Activated CD4-positive, alpha-beta T cell treated with anti-CD3 and anti-CD28 coated beads, Interleukin-2, amount 50 U/mL, for 4 hours (primary cell): ENCODE measurements at places on chromosomes 6 and 20.

GRCh38 chr20:9919271-9920014 lies 80.6 kb upstream of the PAK5 start:
- no peak for DNase-seq

DNA sequence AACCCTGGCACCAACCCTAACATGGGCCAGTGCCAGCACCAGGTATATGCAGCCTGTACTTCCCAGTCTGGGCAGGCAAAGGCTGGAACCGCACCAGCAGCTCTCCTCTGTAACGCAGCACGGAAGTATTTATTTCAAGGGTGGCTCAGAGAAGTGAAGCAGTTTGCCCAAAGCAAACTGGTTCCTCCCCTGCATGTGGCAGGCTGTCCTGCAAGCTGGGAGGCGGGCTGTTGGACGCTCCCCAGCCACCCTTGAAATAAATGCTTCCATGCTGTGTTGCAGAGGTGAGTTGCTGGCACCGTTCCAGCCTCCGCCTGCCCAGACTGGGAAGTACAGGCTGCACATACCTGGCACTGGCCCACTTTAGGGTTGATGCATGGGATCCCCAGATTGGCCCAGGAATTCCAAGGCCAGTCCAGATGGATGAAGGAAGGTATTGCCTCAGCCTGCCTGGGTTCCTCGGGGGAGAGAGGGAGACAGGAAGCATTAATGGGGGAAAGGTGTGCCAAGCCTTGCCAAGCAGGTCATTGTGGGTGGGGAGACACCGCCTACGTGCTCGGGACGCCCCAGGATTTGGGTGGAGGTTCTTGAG lies 49.8 kb downstream of the PPARD start:
- DNase-seq = no peak

DNA sequence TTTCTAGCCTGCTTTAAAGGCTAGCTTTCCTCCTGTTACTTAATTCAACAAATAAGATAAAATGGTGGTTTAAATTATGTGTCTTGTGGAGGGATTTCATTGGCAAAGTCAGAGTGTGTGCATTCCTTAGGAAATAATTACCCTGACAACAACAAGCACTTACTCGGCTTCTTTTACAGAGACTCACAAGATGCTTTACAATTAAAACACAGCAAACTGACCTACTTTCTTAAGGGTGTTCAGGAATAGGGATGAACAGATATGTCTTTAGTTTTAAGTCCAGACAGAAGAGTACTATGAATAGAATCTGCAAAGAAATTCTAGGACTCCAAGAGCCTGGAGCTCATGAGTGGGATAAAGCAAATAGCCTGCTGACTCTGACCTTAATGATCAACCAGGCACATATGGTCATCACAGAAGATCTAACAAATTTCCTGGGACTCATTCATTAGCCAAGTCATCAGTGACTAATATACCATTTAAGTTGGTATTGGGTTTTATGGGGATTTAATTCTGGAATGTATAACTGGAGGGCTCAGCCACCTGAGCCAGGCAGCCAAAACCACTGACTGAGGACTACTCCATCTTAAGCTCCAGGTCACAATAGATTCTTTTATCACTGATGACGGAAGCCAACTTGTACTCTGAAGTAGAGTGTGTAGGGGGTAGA lies 161.8 kb upstream of the RIMS1 start:
- no peak for DNase-seq

GRCh38 chr6:159117046-159117445 lies 52.2 kb upstream of the FNDC1 start:
- no peak for DNase-seq

DNA sequence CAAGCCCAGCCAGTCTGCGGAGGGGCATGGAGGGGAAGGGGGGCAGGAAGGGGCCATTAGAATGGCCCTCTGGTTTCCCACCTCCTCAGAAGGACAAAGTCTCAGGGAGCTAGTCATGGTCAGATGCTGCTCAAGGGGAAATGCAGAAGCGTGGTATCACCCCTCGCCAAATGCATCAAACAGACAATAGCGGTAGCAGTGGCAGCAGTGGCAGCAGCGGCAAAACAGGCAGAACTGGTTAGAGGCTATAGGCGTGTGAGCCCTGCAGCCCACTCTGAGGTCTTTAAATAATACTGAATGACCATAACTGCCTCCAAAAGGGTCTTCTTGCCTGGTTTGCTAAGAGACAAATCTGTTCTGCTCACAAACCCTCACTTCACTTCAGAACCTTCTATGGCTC lies 186.7 kb downstream of the TFAP2C start:
- DNase-seq = no peak

DNA sequence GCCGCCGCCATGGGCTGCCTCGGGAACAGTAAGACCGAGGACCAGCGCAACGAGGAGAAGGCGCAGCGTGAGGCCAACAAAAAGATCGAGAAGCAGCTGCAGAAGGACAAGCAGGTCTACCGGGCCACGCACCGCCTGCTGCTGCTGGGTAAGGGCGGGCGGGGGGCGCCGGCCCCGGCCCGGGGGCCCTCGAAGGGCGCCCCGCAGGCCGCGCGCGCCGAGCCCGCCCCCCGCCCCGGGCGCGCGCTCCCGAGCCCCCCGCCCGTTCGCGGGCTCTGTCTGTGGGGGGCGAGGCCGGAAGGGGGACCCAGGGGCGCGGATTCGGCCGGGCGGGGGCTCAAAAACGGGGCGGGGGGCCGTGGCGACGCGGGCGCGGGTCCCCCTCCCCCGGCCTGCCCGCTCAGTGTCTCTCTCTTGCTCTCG lies 39.2 kb downstream of the GNAS start:
- DNase-seq = no peak

GRCh38 chr6:169082093-169082492 lies 171.6 kb downstream of the THBS2 start:
- DNase-seq = no peak
